ENCODE measurements at places on chromosomes 16 and 17.

DNA sequence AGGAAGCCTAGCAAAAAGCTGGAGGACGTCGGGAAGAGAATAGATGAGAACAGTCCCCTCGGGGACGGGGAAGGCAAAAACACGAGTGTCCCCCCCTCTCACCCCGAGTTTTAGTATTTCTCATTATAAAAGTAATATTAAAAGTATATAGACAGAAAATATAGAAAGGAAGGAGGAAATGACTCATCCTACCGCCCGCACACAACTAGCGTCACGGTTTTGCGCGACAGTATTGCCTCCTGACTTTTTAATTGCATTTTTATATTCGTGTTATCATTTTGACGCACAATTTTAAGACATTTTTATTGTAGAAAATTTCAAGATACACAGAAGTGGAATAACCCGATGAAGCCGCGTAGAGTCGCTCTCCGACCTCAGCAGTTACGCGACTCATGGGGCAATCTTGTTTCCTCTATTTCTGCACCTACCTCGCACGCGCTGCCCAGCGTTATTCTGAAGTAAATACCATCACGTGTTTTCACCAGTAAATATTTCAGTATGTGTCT lies 652 bp upstream of the SLC25A19 start:
- peak; percentile 61 for DNase-seq

GRCh38 chr16:50528820-50529219 lies 19.4 kb upstream of the NKD1 start:
- DNase-seq = no peak

GRCh38 chr16:75317532-75317931 lies 66.1 kb upstream of the BCAR1 start:
- no peak for DNase-seq

DNA sequence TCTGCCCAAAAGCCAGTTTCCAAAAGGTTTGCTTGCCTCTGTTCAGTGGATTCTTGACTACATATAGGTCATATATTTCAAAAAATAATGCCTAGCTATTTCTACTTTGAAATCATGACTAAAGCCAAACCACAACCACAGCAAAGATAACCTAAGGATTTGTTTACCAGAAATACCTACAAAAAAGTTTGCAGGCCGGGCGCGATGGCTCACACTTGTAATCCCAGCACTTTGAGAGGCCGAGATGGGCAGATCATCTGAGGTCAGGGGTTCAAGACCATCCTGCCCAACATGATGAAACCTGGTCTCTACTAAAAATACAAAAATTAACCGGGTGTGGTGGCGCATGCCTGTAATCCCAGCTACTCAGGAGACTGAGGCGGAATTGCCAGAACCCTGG lies 15.2 kb downstream of the CARHSP1 start:
- no peak for DNase-seq

- DNase-seq = no peak
Measured at GRCh38 chr17:79923974-79924638, 84.9 kb upstream of the CBX4 start.

DNA sequence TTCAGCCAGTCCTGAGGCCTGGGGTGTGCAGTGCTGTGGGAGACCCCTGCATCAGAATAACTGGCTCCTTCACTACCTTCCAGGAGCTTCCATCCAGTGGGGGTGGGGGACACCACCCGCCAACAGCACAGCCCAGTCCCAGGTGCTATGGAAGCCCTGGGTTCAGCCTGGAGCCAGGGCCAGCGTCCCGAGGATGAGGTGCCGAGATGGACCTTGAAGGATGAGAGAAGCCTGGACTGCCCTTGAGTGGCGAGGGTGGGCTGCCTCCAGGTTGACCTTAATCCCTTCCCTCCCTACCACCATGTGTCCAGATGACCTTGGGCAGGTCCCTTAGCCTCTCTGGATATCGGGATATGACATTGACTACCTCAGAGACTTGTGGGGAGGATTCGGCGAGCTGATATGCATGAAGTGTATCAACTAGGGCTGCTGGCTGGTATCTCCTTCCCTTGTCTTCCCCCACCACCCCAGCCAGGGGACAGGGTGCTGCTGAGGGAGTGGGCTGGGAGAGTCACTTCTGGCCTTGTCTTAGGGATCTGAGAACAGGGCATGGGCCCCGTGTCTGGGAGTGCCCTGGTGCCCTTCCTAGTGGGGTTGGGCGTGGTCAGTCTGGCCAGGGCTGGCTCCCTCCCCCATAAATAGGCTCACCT lies 14.2 kb upstream of the LASP1NB start:
- no peak for DNase-seq

DNA sequence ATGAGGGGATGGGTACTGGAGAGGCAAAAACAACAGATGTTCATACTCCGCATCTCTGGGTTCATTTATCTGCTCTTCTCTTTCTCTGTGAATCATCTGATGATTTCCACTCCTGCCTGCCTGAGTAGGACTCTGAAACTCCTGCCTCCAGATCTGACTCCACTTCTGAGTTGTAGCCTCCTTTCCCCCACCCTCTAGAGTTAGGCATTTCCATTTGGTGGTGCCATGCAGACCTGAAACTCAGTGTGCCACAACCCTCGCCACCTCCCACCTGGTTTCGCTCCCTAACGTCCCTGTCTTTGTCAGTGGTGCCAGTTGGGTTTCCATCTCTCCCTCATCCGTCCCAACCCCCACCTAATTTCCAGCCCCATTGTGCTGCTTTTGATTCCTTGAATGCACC lies 126.2 kb downstream of the PRKCB start:
- no peak for DNase-seq

- no peak for DNase-seq
Measured at GRCh38 chr16:49912721-49913120, 56.8 kb upstream of the ZNF423 start.

DNA sequence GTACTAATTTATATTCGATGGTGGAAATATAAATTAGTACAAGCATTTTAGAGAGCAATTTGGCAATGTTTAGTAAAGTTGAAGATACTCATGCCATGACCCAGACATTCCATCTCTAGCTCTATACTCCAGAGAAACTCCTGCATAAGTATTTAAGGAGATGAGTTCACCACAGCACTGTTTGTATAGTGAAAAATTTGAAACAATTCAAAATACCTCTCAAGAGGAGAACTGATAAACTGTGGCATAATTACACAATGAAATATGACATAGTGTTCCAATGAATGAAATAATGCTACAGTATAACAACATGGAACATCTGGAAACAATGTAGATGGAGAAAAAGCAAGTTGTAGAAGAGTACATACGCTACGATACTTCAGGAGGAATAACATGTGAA lies 48.6 kb upstream of the IRX3 start:
- DNase-seq = no peak

GRCh38 chr17:42272162-42272907 lies 3.9 kb downstream of the STAT5B start:
- DNase-seq = no peak

- no peak for DNase-seq
Measured at GRCh38 chr16:534856-535445, 7.4 kb downstream of the CAPN15 start.

- DNase-seq = no peak
Measured at GRCh38 chr17:40817103-40817682, 5.2 kb downstream of the KRT10 start.

DNA sequence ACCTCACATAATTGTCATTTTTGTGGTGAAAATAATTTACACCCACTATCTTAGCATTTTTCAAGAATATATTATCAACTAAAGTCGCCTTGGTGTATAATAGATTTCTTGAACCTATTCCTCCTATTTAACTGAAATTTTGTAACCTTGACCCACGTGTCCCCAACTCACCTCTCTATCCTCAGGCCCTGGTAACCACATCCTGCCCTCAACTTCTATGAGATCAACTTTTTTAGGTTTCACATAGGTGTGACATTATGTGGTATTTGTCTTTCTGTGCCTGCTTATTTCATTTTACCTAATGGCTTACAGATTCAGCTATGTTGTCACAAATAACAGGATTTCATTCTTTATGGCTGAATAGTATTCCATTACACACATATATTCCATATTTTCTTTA lies 73.0 kb upstream of the CNTNAP4 start:
- no peak for DNase-seq

GRCh38 chr17:41814195-41814594 lies 1.4 kb downstream of the FKBP10 start:
- DNase-seq = no peak

DNA sequence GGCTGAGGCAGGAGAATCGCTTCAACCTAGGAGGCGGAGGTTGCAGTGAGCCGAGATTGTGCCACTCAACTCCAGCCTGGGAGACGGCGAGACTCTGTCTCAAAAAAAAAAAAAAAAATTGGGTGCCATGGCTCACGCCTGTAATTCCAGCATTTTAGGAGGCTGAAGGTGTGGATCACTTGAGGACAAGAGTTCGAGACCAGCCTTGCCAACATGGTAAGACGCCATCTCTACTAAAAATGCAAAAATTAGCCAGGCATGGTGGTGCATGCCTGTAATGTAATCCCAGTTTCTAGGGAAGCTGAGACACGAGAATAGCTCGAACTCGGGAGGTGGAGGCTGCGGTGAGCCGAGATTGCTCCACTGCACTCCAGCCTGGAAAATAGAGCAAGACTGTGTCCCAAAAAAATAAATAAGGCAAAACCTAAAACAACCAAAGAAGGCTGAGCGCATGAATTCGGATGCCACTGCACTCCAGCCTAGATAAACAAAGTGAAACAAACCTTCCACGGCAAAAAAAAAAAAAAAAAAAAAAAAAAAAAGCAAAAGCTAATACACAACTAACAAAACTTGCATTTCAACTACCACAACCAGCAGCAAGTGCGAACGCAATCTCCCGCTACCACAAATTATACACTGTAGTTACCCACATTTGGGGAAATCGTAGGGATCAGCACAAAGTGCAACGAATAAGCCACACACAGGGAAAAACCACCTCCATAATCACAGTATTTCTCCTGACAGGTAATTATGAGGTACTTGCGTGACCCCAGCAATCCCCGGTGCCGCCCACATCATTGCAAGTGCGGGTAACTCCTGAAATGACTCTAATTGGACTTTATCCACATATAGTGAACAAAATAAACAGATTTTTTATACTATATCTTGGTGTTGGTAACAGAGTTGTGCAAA lies 25.6 kb downstream of the TEX14 start:
- DNase-seq = no peak

GRCh38 chr17:82269882-82270500 lies 3.5 kb downstream of the CSNK1D start:
- no peak for DNase-seq

- no peak for DNase-seq
Measured at GRCh38 chr16:8935989-8936388, 27.7 kb downstream of the USP7 start.

- DNase-seq = no peak
Measured at GRCh38 chr17:45221081-45222013, at the start of gene FMNL1. TSS of gene FMNL1 (plus strand) at chr17:45221885. CDS start at chr17:45222125, 240 bp downstream.

- no peak for DNase-seq
Measured at GRCh38 chr16:49483251-49483650, 109.6 kb downstream of the C16orf78 start.

DNA sequence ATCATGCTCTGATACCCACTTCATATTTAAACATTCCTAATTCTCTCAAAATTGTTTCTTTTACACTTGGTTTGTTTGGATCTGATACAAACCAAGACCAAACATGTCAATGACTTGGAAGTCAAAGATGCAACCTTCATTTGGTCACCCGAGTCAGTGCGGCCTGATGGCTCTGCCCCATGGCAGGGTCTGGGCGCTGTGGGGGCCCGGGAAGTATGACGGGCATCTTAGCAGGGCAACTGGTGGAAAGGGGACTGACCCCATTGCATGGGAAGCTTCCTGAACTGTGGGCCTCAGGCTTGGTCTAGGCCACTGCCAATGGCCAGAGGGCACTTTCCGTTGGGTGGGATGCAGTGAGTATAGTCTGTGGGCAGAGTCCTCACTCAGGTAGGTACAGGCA lies 178.0 kb downstream of the KATNIP start:
- DNase-seq = no peak

DNA sequence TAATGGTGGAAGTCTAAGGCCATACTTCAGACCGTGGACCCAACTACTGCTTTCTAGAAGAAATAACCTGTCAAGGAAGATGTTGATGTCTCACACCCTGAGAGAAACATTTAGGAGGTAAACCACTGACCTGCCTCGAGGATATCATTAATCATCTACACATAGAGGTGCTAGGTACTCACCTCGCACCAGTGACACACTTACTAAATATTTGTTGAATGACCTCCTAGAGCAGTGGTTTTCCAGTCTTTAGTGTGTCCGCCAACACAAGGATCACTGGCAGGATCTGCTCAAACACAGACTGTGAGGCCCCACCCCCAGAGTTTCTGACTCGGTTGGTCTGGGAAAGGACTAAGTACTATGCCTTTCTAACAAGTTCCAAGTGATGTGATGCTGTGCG lies 197.4 kb upstream of the CACNG5 start:
- DNase-seq = no peak

DNA sequence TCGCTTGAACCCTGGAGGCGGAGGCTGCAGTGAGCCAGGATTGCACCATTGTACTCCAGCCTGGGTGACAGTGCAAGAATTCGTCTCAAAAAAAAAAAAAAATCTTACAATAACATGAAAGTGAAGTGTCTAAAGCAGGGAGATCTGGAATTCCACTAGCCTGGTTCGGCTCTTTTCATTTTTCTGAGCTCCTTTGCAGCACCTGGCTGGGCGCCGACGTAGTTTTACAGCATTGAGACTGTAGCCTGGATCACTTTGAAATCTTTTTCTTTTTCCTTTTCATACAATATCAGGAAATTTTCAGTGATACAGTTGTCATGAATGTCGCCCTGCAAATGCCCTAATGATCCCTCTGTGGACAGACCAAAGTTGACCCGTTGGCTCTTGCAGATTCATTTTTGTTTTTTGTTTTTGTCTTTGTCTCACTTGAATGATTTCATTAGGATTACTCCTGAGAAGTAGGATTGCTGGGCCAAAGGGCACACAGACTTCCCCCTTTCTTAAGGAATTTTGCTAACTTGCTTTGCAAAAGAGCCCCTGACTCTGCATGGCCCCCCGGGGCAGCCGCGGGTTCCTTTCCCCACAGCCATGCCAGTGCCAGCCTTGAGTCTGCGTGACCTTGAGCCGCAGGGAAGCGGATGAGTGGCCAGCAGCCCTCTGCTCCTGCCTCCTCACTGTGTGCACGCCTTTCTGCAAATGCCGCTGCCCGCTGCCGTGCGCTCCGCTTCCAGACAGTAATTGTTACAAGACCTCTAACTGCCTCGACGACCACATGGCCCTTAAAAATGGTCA lies 28.0 kb downstream of the CRISPLD2 start:
- DNase-seq = no peak

GRCh38 chr17:73228748-73229236 lies 32.9 kb downstream of the CPSF4L start:
- DNase-seq = peak; percentile 63

DNA sequence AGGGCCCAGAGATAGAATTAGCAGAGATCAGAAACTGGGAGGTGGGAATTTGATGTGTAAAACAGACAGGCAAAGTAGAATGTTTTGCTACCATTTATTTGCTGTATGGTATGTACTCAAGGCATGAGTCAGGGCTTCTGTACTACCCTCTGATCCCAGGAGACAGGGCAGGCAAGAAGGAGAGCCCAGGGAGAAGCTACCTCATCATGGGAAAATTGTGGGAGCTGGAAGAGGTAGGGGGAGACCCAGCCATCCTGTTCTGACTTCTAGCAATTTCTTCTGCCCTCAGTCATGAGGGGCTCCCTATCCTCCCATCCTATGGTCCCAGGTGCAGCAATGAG lies 1.7 kb upstream of the PIGS start:
- no peak for DNase-seq

GRCh38 chr16:51305337-51305736 lies 154.3 kb upstream of the SALL1 start:
- DNase-seq = no peak

- DNase-seq = no peak
Measured at GRCh38 chr16:53966821-53967571, 263.0 kb downstream of the FTO start.

Measured in SW480 (cell line).